ENCODE measurements at places on chromosomes 5 and 9.

- no peak for DNase-seq
These were observed 51.9 kb downstream of the MAPKAP1 start for GRCh38 chr9:125655066-125655633.

GRCh38 chr5:110817459-110817858 is 78.7 kb downstream of the SLC25A46 start:
- DNase-seq = no peak

- no peak for DNase-seq
These were observed 6.4 kb downstream of the SOWAHA start for GRCh38 chr5:132819468-132819867.

DNA sequence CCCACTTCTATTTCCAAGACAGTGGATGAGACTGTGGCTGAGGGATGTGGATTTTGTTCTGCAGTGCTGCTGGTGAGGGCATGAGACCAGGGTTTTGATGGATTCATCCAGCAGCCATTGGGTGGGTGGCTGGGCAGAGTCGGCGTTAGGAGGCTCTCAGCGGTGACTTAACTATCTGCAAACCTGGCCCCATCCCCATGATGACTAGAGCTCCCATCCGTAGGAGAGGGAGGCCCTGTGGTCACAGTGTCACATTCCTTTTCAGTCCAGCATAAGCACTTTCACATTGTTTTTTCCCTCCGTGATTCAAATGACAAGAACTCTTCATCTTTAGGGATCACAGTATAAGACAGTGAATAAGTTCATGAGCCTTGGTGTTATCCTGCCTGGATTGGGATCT is 60.4 kb upstream of the SPRY4 start:
- peak; percentile 85 for DNase-seq

GRCh38 chr9:37801287-37801850 is 772 bp downstream of the DCAF10 start:
- peak; percentile 32 for DNase-seq

DNA sequence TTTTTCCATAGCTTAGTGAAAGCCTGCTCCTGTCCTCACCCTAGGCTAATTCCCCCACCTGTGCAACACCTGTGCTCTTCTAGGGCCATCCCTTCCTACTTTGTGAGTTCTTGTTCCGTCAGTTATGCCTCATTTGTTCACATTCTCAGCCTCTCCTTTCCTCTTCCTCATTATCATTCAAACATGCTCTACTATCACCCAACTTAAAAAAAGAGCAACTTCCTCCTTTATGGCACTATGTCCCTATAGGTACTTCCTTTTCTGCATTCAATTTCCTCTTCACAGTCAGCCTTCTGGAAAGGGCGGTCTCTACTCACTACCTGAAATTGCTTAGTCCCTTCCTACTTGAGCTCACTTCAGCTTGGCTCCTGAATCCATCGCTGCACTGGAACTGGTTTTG is 111.8 kb upstream of the LHFPL2 start:
- no peak for DNase-seq

DNA sequence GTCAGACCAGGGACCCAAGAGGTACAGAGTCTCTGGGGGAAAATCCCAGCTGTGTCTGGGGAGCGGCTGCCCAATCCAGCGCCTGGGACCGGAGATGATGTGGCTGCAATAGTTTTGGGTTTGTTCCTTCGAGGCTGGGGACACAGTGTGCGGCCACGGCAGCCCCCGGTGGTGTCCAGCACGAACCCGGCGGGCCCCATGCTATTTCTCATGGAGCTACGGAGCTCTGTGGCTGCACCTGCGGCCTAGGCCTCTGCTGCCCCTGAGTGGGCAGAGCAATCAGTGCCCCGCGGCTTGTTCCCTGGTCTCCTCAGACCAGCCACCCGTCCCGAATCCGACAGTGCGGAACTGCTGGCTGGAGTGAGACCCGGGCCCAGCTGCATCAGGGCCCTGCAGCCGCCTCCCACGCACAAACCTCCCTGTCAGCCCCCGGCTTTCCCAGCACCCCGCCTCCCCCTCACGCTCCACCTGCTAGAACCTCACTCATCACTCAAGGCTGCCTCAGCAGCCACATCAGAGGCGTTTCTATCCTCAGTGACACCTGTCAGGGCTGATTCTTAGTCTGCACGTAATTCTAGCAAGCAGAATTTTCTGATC is 29.0 kb downstream of the SARDH start:
- DNase-seq = no peak
